CD4-positive, alpha-beta T cell treated with Interleukin-15 for 4 hours (primary cell): ENCODE measurements at places on chromosomes 6 and 20.

- DNase-seq, result no peak
Observed at GRCh38 chr20:59519707-59520014, 84.7 kb upstream of the PHACTR3 start.

DNA sequence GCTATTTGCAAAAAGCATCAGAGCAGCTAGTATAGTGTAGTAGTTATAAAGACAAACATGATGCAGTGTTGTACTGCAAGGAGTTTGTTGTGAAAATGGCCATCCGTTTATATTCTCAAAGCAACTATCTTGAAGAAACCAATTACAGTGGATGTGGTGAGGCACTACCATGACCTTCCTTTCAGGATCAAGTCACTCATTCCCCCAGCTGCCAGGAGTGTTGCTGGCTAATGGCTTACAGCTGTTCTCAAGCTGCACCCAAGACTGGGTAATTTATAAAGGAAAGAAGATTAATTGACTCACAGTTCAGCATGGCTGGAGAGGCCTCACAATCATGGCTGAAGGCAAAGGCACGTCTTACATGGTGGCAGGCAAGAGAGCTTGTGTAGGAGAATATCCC is 29.0 kb downstream of the ADGRF4 start:
- DNase-seq, result no peak

DNA sequence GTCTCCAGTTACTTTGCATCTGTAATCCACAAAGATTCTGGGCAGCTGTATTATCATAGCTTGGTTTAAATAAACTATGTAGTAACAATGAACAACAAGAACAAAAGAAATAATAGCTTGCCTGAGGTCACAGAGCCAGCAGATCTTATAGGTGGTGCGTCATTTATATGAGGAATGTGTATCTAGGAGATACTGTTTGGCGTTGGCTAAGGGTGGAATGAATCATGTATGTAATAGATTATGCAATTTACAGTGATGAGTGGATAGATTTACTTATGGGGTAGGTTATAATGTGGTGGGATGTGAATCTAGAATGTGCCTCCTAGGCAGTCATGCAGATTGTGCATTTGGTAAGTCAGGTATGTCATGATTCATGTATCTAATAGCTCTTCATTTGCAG is 42.8 kb downstream of the HNF4A start:
- DNase-seq, result no peak

DNA sequence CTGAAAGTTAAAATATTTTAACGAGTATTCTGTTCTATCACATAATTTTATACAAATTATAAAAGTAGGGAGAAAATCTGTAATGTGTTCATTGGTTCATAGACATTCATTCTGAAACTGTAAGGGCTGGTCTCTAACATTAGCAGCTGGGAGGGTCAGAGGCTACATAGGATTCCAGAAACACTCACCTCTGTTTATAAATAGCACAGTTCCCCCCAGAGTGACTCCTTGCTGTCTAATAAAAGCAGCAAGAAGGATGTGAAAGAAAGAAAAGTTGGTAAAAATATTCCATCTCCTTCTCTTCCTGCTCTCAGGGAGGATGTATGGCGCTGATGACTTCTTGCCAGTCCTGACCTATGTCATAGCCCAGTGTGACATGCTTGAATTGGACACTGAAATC is 25.3 kb upstream of the NAA20 start:
- no peak for DNase-seq

GRCh38 chr6:12064131-12064530 is 52.0 kb downstream of the HIVEP1 start:
- no peak for DNase-seq

DNA sequence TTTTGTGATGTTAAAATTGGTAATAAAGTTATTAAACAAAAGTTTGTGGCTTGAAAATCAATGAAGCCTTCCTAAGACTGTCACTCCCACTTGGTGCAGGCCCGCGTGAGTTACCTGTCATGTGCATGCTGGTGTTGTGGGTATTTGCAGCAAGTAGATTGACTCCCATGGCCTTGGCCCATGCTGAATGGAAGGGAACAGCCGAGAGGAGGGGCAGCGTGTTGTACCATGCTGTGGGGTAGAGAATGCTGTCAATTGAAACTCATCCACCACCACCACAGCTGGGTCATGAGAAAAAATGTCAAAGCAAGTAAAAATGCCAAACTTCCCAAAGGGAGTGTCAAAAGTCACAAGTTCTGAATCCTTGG is 12.7 kb upstream of the VNN1 start:
- no peak for DNase-seq

GRCh38 chr6:136889271-136890193 is 32.6 kb upstream of the SLC35D3 start:
- no peak for DNase-seq

- DNase-seq, result no peak
Observed at GRCh38 chr6:5172041-5172653, 87.0 kb downstream of the PPP1R3G start.

GRCh38 chr20:10277616-10278015 is 59.0 kb downstream of the SNAP25 start:
- DNase-seq, result no peak

GRCh38 chr6:1392813-1393640 is 3.7 kb downstream of the FOXF2 start:
- no peak for DNase-seq

GRCh38 chr6:122709922-122710512 is 69.5 kb upstream of the FABP7 start:
- DNase-seq, result no peak

- DNase-seq, result no peak
Observed at GRCh38 chr20:23266530-23267398, 83.8 kb upstream of the NXT1 start.

DNA sequence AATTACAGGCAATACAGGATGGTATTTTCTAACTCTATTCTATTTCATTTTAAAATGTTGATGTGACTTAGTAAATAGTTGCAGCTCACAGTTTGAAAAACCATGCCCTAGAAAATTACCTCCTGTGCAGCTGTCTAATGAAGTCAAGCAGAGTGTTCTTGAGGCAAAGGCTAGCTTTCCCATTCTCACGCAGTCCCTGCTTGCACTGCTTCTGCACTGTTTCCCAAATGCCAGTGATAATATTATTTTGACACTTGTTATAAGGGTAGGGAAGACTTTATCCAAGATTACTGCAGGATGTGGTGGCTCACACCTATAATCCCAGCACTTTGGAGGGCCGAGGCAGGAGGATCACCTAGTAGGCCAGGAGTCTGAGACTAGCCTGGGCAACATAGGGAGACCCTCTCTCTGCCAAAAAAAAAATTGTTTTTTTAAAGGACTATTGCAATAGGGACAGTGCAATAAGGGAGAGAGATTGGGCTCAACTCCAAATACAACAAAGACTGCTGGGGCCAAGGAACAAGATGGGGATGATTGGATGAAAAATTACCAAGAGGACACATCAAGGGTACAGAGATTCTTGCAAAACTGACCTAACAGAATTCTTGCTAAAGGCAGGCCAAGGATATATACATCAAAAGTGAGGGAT is 196.1 kb downstream of the LY86 start:
- no peak for DNase-seq

DNA sequence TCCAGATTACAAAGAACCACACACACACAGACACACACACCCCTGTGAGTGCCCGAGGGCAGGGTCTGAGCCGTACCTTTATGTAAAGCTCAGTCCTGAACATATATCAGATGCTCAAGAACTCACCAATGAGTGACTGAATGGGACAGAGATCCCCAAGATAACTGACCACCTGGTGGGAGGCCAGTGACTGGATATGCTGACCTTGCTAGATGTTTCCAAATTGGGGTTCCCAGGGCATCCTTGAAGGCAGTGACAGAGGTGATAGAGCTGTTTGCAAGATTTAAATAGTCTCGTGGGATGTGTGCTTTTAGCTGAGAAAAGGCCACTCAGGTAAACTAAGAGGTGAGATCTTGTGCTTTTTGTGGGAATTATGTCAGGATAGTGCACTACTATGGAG is 39.3 kb downstream of the KCNK17 start:
- no peak for DNase-seq

DNA sequence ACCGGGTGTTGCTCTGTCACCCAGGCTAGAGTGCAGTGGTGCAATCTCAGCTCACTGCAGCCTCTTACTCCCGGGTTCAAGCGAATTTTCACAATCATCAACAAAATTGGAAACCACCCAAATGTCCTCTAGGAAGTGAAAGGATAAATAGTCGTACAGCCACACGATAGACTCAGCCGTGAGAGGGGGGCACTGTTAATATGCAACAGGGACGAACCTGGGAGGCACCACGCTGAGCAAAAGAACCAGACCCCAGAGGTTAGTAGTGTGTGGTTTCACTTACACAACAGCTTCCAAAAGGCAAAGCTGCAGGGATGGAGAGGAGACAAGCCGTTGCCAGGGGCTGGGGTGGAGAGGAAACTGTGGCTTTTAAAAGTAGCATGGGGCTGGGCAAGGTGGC is 30.1 kb upstream of the NTSR1 start:
- no peak for DNase-seq
